ENCODE measurements at places on chromosomes 6 and 20. TPM values are rescaled to one million over a fixed set of nuclear protein-coding genes. Genes with fewer than 3 reads are reported as not detected.

Gene SYNGAP1
- 30.4 TPM for total RNA-seq

Gene JPH2
- total RNA-seq, result 4.7 TPM

Gene KHDC1L
- not detected for total RNA-seq

Gene ZBP1
- 0.80 TPM for total RNA-seq

Gene PAX1
- not detected for total RNA-seq

Gene PGC
- not detected for total RNA-seq

Gene LPIN3
- 213 TPM for total RNA-seq

GRCh38 chr6:25052181-25052580, 116.4 kb upstream of the RIPOR2 start:
- DNase-seq, result no peak
- H3K27me3 ChIP-seq, result no peaks in the 10 kb centered on the region
- H3K4me3 ChIP-seq, result no peak overlapping the region
- H3K36me3 ChIP-seq, result no peaks in the 10 kb centered on the region
- H3K27ac ChIP-seq, result no peak overlapping the region

DNA sequence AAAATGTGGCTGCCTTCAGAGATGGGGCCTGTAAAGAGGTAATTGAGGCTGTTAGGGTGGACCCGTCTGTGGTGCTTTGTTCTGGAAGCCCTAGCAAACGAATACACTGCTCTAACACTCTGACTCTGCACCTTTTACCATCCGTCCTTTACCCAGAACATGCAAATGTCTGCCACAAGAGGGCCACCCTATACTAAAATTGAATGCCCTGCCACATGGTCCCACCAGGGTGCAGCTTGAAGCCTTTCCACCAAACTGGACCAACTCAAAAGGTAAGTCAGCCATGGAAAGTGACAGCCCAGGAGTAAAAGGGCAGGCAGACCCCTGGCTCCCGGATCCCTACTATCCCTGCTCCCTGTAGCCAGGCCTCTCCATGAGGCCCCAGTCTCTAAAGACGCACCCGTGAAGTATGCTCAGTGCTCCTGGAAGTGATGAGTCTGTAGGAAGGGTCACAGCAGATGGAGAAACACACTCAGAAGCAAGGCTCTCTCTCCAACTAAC, 5.8 kb upstream of the BFSP1 start:
- H3K27me3 ChIP-seq, result no peaks in the 10 kb centered on the region
- peaks cover 19% of the 10 kb centered on the region for H3K4me1 ChIP-seq
- no peaks in the 10 kb centered on the region for H3K36me3 ChIP-seq
- peak; percentile 81 for DNase-seq

GRCh38 chr6:48817333-48818051, 645.6 kb downstream of the MMUT start:
- no peak overlapping the region for H3K27ac ChIP-seq
- no peaks in the 10 kb centered on the region for H3K36me3 ChIP-seq
- H3K4me3 ChIP-seq, result no peak overlapping the region
- no peak for DNase-seq
- no peaks in the 10 kb centered on the region for H3K27me3 ChIP-seq

DNA sequence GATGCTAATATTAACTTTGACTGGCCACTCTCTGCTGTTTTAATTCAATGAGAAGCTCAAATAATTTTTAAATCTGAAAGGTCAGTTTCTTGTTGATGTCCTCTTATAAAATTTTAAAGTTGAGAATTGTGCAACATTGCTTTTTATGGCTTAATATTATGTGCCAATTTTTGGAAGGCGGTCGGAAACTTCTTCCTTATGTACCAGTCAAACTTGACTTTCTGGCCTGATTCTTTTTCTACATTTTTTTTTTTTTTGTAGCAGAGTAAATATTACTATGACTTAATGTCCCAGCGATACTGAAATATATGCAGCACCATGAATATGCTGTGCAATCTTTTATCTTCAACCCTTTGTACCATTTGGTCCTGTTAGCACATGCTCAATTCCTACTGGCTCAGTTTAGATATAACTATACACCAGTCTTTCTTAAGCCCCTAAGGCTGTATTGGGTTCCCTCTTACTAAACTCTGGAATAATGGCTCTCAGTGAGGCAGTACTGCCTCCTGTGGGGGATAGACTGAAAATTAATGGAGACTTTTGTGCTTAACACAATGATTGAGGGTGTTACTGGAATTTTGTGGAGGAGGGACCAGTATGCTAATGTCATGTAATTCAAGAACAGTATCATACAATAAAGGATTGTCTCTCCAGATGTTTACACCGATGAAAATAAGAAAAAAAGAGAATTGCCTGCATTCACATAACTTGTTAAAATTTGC, 156.4 kb upstream of the SYNCRIP start:
- H3K4me3 ChIP-seq, result no peak overlapping the region
- H3K27me3 ChIP-seq, result no peaks in the 10 kb centered on the region
- no peak for DNase-seq
- H3K4me1 ChIP-seq, result no peaks in the 10 kb centered on the region
- no peaks in the 10 kb centered on the region for H3K36me3 ChIP-seq
- H3K27ac ChIP-seq, result no peak overlapping the region

DNA sequence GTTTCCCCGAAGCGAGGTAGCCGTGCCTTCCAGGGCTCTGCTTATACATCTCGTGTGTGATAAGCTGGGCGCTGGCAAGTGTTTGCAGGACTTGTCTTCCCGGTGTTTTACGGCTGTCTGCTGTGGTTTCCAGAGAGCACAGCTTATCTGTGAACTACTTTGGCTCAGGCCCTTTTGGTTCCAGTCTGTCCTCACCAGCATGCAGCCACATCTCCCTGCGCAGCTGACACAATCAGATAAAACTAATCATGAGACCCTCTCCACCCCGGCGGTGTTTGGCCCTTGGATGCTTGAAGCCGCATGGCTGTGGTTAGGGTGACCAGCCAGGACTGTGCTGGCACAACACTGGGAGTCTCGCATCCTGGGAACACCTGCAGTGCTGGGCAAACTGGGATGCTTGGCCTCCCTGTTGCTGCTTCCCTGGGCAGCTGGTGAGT, 241.8 kb upstream of the FOXQ1 start:
- no peak overlapping the region for H3K27ac ChIP-seq
- no peaks in the 10 kb centered on the region for H3K36me3 ChIP-seq
- peaks cover 8% of the 10 kb centered on the region for H3K4me1 ChIP-seq
- H3K27me3 ChIP-seq, result no peaks in the 10 kb centered on the region

DNA sequence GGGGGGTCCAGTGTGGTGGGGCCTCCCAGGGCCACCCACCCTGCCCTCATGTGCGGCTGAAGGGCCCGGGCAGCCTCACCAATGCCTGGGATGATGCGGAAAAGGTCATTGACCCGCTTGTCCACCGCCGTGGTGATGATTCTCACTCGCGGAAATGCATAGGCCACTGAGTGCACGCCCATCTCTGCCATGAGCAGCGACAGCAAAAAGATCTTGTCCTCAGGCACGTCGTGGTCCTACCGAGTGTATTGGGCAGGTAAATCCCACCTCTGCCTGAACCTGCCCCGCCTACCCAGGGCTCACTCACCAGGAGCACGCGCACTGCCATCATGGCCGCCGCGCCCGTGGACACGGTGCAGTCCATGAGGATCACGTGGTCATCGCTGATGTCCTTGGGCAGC, 16.1 kb downstream of the UCKL1 start:
- DNase-seq, result no peak
- H3K36me3 ChIP-seq, result peaks cover 63% of the 10 kb centered on the region
- no peak overlapping the region for H3K27ac ChIP-seq
- H3K4me1 ChIP-seq, result peaks cover 24% of the 10 kb centered on the region
- H3K27me3 ChIP-seq, result no peaks in the 10 kb centered on the region

- DNase-seq, result no peak
- H3K27me3 ChIP-seq, result no peaks in the 10 kb centered on the region
- peaks cover 17% of the 10 kb centered on the region for H3K4me1 ChIP-seq
- H3K27ac ChIP-seq, result no peak overlapping the region
- H3K36me3 ChIP-seq, result no peaks in the 10 kb centered on the region
- H3K4me3 ChIP-seq, result no peak overlapping the region
Observed at GRCh38 chr6:158865769-158866168, 46.6 kb upstream of the EZR start.

DNA sequence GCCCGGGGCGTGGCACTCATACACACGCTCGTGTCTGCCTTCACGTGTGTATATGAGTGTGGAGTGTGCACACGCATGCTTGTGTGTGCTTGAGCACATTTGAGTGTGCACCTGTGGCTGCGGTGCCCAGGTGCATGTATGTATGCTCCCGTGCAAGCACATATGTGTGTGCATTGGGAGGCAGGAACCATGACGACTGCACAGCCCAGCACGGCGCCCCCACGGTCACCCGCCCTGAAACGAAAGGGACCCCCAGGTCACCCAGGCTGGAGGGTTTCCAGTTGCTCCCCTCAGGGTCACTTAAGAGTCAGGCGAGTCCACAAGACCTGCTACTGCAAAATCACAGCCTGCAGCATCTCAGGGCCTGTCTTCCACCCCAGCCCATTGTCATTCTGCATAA, 94.7 kb downstream of the YTHDF1 start:
- H3K27me3 ChIP-seq, result peaks cover 75% of the 10 kb centered on the region
- H3K36me3 ChIP-seq, result no peaks in the 10 kb centered on the region
- no peak overlapping the region for H3K27ac ChIP-seq
- no peaks in the 10 kb centered on the region for H3K4me1 ChIP-seq

DNA sequence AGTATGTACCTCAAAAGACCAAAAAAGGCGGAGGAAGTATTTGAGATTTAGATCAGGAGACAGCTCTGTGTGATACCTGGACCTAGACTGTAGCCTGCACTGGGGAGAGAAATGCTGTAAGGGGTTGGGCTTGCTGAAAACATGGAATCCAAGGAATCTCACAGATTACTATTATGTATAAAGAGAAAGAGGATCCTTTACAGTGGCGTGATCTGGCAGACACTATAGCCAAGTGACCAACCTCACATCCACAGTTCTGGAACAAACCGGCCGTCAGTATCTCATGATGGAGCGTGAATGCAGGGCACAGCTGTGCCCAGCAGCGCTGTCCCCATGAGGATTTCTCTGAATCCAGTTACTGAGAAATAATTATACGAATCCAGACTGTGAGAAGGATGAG, 12.3 kb downstream of the DDX27 start:
- peaks cover 92% of the 10 kb centered on the region for H3K36me3 ChIP-seq
- no peak overlapping the region for H3K4me3 ChIP-seq
- no peak overlapping the region for H3K27ac ChIP-seq
- no peaks in the 10 kb centered on the region for H3K4me1 ChIP-seq
- DNase-seq, result no peak
- no peaks in the 10 kb centered on the region for H3K27me3 ChIP-seq

GRCh38 chr20:12695937-12696336, 312.8 kb upstream of the SPTLC3 start:
- H3K27me3 ChIP-seq, result no peaks in the 10 kb centered on the region
- no peak overlapping the region for H3K4me3 ChIP-seq
- DNase-seq, result no peak
- H3K27ac ChIP-seq, result no peak overlapping the region
- no peaks in the 10 kb centered on the region for H3K4me1 ChIP-seq
- no peaks in the 10 kb centered on the region for H3K36me3 ChIP-seq

- H3K4me1 ChIP-seq, result no peaks in the 10 kb centered on the region
- H3K36me3 ChIP-seq, result no peaks in the 10 kb centered on the region
- H3K27ac ChIP-seq, result no peak overlapping the region
- no peak for DNase-seq
Observed at GRCh38 chr20:63442100-63442493, 30.4 kb downstream of the KCNQ2 start.

- peaks cover 13% of the 10 kb centered on the region for H3K27me3 ChIP-seq
- no peak overlapping the region for H3K27ac ChIP-seq
- DNase-seq, result peak; percentile 86
- H3K36me3 ChIP-seq, result no peaks in the 10 kb centered on the region
- peaks cover 19% of the 10 kb centered on the region for H3K4me1 ChIP-seq
- no peak overlapping the region for H3K4me3 ChIP-seq
Observed at GRCh38 chr20:50982363-50982762, 23.7 kb downstream of the MOCS3 start.

DNA sequence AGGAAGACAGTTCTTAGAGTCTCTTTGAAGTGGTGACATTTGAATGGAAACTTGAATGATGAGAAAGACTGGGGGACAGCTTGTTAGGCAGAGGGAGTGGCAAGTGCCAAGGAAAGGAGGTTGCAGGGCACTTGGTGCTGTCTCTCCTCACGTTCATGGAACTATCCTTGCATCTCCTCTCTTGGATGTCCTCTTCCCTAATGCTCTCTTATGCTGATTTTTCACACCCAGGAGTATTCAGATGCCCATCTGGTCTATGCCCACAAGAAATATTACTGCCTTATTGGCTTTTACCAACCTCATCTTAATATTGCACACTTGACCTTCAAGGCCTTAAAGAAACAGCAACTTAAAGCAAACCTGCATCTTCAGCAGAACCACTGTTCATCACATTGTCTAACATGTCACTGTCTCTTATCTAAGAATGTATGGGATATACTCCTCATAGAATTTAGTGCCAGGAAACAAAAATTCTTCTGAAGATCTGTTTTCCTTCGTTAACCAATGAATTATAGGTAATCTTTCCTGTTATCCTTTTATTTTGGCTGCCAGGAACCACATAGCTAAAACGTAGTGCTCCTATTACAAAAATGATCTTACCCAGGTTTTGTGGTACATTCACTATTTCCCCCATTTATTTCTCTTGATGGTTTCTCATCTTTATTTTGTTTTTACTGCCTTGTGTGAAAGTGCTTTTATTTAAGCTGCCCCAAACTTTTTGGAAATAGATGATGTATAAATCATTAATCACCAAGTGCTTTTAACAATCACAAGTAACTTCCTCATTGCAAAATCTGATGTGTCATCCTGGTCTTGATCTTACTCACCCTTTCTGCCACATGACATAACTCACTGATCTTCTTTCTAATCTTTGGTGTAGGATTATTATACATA, 12.8 kb downstream of the RGS17 start:
- H3K27me3 ChIP-seq, result no peaks in the 10 kb centered on the region
- H3K4me3 ChIP-seq, result no peak overlapping the region

GRCh38 chr20:10539818-10540553, 104.9 kb downstream of the SLX4IP start:
- H3K4me3 ChIP-seq, result no peak overlapping the region
- no peaks in the 10 kb centered on the region for H3K27me3 ChIP-seq
- no peak for DNase-seq

DNA sequence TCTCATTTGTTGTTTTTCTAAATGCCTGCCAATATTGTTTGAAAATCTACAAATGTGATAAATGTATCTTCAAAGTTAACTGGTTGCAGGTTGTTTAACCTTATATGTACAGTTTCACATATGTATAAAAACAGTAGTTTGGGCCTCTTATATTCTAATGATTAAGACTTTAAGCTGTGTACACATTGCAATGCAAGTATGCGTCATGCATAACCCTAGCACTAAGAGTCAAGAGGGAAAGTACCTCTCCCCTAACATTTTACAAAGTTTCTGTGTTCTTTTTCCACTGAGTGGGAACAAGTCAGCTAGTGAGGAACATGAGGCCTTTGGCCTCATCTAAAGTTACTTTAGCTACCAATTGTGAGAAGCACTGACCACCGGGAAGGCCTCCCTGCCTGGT, 25.7 kb upstream of the MICB start:
- no peak overlapping the region for H3K27ac ChIP-seq
- no peaks in the 10 kb centered on the region for H3K27me3 ChIP-seq
- peaks cover 6% of the 10 kb centered on the region for H3K4me1 ChIP-seq
- no peak for DNase-seq
- no peaks in the 10 kb centered on the region for H3K36me3 ChIP-seq
- no peak overlapping the region for H3K4me3 ChIP-seq

GRCh38 chr6:32885698-32886286, 31.8 kb downstream of the PSMB9 start:
- H3K4me1 ChIP-seq, result no peaks in the 10 kb centered on the region
- H3K4me3 ChIP-seq, result no peak overlapping the region
- no peaks in the 10 kb centered on the region for H3K36me3 ChIP-seq
- no peak for DNase-seq
- no peak overlapping the region for H3K27ac ChIP-seq
- no peaks in the 10 kb centered on the region for H3K27me3 ChIP-seq

- H3K36me3 ChIP-seq, result no peaks in the 10 kb centered on the region
- DNase-seq, result no peak
- no peak overlapping the region for H3K27ac ChIP-seq
- no peaks in the 10 kb centered on the region for H3K4me1 ChIP-seq
- no peak overlapping the region for H3K4me3 ChIP-seq
Observed at GRCh38 chr20:24501764-24502556, 32.5 kb downstream of the SYNDIG1 start.
